ENCODE measurements at places on chromosomes 4 and X.

- DNase-seq = peak; percentile 71
Observed at GRCh38 chrX:153525451-153525850, 8.0 kb downstream of the ATP2B3 start.

- DNase-seq = no peak
Observed at GRCh38 chr4:46975812-46976553, 17.4 kb downstream of the GABRA4 start.

DNA sequence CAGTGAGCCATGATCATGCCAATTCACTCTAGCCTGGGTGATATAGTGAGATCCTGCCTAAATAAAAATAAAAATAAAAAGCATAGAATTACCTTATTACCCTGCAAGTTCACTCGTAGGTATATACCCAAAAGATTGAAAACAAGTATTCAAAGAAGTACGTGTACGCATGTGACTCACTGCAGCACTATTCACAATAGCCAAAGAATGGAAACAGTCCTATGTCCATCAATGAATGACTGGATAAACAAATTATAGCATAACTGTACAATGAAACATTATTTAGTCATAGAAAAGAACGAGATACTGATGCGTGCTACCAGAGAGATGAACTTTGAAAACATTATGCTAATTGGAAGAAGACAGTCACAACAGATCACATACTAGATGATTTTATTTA, 204.6 kb upstream of the DIAPH2 start:
- DNase-seq = no peak

DNA sequence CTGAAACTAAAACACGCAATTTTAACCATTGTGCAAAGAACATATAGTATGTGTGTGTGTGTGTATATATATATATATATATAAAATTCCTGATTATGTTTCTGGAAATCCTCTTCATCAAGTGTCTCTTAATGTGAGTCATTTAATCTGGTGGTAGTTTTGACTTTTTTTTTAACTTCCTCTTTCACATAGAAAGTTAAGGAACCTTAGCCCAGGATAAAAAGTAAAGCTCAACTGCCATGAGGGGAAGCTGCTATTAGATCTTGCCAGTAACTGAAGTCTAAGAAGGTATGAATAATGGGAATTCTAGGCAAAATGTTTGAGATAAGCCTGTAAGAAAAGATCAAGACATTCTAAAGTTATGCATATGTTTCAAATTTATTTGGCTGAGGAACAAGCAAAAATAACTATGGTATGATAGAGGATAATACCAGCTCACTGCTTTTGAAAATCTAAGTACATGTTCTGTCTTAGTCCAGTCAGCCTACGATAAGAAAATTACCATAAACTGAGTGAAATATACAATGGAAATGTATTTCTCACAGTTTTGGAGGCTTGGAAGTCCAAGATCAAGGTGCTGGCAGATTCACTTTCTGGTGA, 757.0 kb downstream of the TRAM1L1 start:
- DNase-seq = peak; percentile 35

DNA sequence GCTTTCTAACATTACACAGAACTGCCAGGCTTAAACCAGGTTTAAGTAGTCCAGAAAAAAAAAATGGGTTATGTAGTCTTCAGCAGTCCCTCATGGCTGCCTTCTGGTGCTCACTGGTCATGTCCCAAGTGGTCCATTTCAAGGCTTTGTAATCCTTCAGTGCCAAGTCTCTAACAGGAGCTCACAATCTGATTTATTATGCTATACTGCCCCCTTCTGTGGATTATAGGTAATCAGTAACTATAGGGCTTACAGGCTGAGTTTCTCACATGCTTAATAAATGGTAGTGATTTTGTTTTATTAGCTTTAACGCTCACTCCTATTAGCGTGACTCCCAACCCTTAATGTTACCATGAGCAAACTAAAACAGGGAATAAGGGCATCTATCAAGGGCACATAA, 92.5 kb upstream of the EDA2R start:
- peak; percentile 63 for DNase-seq

DNA sequence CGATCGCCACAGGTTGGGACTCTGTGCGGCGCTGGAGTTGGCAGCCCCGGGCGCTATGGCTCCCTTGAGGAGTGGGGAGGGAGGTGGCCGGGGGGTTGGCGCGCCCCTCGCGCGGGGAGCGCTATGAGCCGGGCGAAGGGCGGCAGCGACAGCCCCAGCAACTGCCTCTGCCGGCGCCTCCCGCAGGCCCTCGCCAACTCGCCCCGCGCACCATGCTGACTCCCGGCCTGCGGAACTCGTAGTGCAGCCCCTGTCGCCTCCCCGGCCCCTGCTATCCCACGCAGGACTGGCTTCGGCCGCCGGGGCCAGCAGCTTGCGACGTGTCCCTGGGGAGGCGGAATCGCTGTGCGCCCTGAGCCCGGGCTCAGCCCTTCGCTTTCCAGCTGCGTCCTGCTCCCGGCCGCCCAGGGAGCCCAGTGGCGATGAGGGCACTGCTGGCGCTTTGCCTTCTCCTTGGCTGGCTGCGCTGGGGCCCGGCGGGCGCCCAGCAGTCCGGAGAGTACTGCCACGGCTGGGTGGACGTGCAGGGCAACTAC, 415 bp downstream of the SHISA3 start:
- peak; percentile 39 for DNase-seq

GRCh38 chr4:147599769-147600168, 17.4 kb upstream of the TMEM184C start:
- DNase-seq = no peak

DNA sequence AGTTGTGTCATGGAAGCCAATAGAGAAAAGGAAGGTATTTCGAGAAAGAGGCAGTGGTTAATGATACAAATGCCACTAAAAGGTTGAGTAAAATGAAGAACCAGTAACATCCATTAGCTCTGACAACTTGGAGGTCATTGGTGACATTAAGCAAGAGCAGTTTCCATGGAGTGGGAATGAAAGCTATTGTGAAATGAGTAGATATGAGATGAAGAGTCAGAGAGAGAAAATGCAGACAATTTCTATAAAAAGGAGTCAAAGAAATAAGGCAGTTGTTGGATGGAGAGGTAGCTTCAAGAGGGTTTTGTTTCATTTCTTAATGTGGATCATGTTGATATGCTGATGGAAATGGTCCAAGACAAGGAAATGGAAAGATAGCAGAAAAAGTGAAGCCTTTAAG, 9.6 kb upstream of the AMTN start:
- DNase-seq = no peak

- no peak for DNase-seq
Observed at GRCh38 chr4:4714331-4714730, 145.1 kb upstream of the MSX1 start.

GRCh38 chrX:106957856-106958255, 37.7 kb downstream of the CLDN2 start:
- DNase-seq = no peak

- no peak for DNase-seq
Observed at GRCh38 chr4:4268776-4269175, 20.8 kb upstream of the TMEM128 start.

DNA sequence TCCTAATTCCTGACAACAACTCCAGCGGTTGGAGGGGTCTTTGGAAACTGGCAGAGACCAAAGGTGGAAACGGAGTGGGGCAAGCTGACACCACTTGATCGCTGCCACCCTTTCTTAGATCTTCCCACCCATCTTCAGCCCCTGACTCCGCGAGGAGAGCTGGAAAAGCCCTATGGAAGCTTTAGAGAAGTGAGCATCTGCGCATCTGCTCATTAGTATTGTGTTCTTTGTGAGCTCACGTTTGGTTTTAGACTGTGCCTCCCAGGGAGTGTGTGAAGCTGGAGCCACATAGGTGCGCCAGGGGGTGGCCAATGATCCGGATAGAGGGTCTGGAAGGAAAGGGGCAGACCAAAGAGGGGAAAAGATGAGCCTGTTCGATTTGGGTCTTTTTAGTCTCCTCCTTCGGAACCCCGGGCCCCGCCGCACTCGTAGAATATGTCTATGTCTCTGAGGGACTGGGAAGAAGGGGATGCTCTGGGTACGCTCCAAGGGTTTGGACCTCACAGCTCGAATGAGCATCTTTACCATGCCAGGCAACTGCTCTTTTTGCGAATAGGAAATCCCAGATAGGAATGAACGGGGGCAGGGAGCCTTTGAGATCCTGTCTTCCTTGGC, 578 bp upstream of the DKK2 start:
- DNase-seq = peak; percentile 11

DNA sequence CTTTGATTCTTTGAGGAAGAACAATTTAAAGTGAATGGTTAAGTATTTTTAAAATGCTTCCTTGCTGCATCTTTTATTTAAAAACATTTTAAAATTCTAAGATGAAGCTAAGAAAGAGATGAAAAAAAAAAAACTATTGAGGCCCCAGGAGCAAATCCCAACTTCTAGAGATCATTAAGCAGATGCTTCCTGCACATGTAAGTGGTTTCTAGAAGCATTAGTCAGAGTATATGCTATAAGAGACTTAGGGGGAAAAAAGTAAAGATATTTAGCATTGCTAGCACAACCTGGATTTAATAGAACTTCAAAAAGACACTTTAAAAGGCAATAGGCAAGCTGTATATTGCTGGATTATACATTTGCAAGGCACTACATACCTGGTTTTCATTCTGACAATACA, 64.7 kb downstream of the ZNF827 start:
- no peak for DNase-seq

- no peak for DNase-seq
Observed at GRCh38 chrX:68676335-68676734, 28.9 kb downstream of the STARD8 start.

GRCh38 chr4:112361181-112361791, 64.1 kb downstream of the ALPK1 start:
- peak; percentile 65 for DNase-seq

DNA sequence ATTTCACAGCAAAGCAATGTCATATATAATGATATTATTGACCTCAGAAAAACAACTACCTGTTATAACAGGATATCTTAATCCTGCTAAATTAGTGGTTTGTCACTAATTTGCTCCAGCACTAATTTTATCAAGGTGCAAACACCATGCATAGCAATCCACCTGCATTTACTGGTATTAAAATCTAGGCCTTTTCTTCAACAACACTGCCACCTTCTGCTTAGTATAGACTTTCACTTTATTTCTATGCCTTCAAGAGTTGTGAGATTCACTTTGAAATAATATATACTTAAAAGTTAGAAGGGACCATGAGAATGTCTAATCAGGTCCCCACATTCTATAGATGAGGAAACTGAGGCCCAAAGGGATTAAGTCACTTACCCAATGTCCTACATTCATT, 82.1 kb upstream of the IQCM start:
- peak; percentile 33 for DNase-seq

DNA sequence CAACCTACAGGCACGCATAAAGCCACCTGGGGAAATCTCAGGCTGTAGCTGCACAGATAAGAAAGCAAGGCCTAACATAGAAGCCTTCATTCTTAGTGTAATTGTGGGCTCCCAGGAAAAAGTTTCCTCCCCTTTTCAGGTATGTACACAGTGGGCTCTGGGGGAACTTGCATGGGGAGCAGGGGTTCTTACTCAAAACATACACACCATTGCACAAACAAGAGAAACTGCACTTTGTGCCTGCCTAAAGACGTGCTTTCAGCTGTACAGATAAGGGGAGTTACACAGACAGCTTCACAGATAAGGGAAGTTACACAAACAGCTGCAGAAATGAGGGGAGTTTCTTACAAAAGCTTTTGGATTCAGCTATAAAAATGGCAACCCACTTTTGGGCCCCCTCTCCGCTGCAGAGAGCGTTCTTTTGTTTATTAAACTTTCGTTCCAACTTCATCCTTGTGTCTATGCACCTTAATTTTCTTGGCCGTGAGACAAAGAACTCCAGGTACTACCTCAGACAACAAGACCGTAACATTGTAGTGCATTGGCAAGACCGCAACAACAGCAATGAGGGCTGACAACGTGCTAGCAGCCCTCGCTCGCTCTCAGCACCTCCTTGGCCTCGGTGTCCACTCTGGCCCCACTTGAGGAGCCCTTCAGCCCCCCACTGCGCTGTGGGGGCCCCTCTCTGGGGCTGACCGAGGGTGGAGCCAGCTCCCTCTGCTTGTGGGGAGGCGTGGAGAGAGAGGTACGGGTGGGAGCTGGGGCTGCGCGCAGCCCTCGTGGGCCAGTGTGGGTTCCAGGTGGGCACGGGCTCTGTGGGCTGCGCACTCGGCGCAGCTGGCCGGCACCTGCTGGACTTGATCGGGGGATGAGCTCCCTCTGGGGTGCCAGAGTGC, 317.5 kb downstream of the RAPGEF2 start:
- no peak for DNase-seq

DNA sequence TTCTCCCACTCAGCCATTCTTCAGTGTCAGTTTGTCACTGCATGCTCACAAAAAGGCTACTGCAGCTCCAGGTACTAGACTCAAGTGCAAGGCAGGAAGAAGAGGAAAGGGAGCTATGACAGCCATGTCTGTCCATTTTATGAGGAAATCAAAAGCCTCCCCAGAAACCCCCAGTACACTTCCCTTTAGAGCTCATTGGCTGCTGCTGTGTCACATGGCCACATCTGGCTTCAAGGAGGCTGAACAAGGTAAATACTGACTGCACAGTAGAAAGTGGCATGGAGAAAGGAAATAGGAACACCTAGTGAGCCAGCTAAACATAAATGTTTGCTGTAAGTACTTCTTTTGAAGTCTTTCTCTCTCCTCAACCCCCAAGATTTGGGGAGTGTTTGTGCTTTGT, 67.2 kb upstream of the FRAS1 start:
- DNase-seq = no peak

GRCh38 chr4:109912706-109913595, at the start of gene EGF:
Gene EGF, plus strand, starts transcription at chr4:109912883. Its CDS starts 453 bp downstream, at chr4:109913336.
- peak; percentile 7 for DNase-seq

GRCh38 chr4:108681321-108681809, 31.0 kb downstream of the OSTC start:
- no peak for DNase-seq

- DNase-seq = no peak
Observed at GRCh38 chr4:14165222-14165920, 537.8 kb upstream of the BOD1L1 start.

- no peak for DNase-seq
Observed at GRCh38 chr4:88757067-88757466, 59.4 kb upstream of the NAP1L5 start.

DNA sequence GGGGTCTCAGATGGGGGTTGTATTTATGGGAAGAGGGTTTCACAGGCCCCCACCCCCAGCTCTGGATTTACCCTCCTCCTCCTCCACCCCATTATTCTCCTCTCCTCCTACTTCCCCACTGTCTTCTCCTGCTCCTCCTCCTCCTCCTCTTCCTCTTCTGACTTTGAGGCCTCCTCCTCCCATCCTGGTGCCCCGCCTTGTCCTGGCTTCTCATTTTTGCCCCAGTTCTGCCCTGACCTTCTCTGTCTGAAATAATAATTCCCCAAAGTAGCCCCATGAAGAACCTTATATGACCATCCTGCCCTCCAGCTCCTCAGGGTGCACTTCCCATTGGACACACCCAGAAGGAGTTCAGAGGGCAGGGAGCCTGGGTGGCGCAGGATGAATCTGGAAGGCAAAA, 351.4 kb upstream of the GATB start:
- no peak for DNase-seq

DNA sequence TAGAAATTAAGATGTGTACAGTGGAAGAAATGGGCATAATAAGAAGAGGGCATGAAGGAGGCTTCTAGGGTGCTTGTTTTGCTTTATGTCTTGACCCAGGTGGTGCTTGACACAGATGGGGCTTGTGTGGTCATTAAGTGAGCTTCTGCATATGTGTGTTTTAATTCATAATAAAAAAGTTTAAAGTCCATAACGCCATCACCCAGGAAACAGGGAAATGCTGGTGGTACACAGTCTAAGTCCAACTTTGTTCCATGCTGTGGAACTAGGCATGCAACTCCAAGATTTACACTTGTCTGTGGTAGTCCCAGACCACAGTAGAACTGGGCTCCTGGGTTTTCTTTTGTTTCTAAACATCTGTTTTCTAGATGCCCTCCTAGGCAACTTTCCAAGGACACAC, 511.9 kb downstream of the MID1IP1 start:
- DNase-seq = no peak

GRCh38 chr4:185520119-185520518, 15.2 kb downstream of the PDLIM3 start:
- no peak for DNase-seq
